ENCODE measurements at places on chromosomes 3 and 15.

DNA sequence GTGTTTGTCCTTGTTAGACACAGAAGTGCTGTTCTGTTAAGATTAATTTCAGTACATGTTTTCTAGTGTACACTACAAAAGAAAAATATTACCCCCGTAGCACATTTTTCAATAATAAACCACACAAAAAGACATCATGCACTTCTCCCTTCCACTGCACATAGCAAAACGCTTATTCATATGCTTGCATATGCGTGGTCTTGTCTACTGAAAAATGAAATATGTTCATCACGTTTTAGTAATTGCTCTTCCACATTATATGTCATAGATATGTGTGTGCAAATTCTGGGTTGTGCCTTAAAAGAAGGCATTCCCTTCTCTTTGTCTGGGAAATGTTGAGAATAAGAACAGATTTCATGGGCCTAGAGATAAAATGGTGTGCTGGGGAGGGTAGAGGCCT, 353.9 kb downstream of the NSUN3 start:
- no peak for DNase-seq

GRCh38 chr3:37862219-37862902, 681 bp downstream of the CTDSPL start:
- no peak for DNase-seq

DNA sequence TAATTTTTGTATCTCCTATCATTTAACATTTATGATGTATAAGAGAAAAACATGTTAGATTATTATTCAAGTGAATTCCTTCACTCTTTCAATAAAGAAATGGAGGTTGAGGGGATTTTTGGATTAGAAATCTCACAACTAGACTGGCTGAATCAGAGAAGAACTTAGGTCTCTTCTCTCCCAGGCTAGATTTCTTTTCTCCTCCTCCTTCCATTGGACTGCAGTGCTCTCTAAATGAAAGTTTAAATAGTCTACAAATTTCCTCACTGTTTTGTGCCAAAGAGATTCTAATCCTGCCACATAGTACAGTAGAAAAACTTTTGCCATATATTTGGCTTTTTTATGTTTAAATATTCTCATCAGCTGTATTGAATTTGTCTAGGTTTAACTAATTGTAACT, 65.8 kb downstream of the ECT2 start:
- no peak for DNase-seq

DNA sequence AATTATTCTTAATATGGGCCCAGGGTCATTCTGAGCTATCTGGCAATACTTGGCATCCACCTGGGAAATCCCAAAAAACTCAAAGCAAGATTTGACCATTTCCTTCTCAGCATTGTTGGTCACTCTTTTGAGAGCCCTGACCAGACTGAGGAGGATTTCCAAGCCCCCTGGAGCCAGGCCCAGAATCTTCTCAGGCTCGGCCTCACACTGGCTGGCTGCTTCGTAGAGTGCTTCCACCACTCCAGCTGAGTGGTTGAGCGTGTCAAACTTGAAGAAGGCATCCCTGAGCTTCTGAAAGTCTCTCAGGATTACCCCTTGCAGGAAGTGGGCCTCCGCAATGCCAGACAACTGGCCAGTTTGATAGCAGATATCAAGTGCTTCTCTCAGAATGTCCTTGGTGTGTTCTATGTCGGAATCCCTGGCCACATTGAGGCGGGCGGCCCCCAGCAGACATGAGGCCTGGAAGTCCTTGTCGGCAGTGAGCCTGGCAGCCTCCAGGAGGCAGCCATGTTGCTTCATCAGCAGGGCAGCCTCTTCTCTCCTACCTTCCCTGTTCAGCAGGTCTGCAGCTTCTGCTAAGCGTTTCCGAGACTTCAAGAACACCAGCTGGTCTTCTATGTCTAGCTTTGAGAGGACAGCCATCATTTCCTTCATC, 68.9 kb upstream of the DCLK3 start:
- no peak for DNase-seq

- no peak for DNase-seq
Measured at GRCh38 chr3:85571835-85572234, 613.0 kb downstream of the CADM2 start.

- no peak for DNase-seq
Measured at GRCh38 chr3:64353226-64353625, 128.0 kb upstream of the PRICKLE2 start.

GRCh38 chr3:187763850-187764648, 18.8 kb upstream of the BCL6 start:
- no peak for DNase-seq

DNA sequence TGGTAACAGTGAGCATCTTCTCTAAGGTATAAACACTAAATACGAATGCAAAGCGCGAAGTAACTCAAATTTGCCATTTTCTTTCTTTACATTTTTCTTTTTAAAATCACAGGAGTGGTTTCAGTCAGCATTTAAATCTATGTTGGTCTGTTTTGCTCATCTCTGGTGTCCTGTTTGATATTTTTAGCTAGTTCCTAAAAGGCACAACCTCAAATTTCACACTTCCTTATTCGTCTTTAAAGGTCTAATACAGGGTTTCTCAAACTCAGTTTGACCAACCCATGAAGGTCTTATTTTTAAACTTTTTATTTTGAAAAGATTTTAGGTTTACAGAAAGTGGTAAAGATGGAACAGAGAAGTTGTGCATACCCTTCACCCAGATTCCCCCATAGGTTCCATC, 201.1 kb downstream of the MAGI1 start:
- DNase-seq = no peak

DNA sequence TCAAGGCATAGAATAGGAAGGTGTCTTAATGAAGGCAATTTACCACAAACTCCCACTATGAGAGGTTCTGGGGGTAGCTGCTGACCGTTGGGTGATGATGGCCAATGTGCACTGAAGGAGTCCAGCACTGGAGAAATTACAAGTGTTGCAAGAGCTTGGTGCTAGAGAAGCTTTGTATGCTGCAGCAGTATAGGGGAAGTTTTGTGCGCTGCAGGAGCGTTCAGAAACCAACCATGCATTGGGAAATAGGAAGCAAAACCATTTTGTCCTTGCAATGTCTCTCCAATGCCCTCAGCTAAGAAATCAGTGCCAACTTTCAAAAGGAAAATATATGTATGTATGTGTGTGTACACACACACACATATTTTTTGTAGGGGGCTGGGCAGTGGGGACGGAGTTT, 441.6 kb upstream of the NAALADL2 start:
- no peak for DNase-seq

DNA sequence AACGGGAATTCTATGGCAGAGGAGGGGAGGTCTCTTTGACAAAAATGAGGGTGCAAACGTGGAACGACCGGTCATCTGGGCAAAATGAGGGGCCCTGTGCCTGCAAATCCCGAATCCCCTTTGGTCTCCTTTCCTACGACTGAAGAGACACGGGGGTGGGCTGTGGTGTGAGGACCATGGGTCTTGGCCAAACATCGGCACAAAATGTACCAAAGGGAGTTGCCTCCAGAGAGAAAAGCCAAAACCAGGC, 498 bp downstream of the ZNF280D start:
- DNase-seq = no peak

- DNase-seq = no peak
Measured at GRCh38 chr3:140443073-140443472, 234.8 kb upstream of the TRIM42 start.

DNA sequence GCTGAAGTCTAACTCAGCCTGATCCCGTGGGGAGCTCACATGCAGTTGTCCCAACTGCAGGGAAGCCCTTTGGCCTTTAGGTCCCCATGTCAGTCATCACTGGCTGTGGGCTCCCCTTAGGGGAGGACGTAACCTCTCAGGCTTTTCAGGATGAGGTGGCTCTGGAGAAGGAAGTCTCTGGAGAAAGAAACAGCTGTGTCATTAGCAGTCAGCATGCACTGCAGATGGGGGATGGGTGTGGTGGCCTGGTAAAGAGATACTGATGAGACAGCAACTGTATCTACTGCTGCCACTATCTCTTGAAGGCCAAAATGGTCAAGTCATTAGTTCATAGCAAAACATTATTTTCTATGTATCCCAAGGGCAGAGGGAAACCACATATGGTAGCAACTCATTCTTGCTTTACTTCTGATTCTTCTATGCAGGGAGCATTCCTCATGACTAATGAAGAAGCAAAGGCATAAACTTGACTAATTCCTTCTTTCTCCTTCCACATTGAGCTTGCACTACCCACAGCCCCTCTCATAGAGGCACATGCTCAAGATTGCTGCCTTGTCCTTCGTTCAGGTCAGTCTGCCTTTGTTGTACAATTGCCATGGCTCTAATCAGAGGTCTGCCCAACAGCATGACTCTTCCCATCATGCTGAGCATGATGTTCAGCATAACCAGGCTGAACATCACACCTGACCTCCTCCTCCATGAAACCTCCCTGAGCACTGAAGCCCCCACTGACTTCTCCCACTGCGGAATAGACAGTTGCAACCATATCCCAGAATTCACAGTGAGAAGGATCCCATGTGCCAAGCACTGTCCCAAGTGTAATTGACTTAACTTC, 47.8 kb upstream of the TMEM158 start:
- no peak for DNase-seq
